Endothelial cell (in vitro differentiated cells): ENCODE measurements at places on chromosomes 4 and X.

GRCh38 chr4:145546175-145546915 is 64.7 kb downstream of the SMAD1 start:
- H3K4me1 ChIP-seq = peaks cover 41% of the 10 kb centered on the region
- no peaks in the 10 kb centered on the region for H3K27me3 ChIP-seq
- DNase-seq = no peak
- peak overlapping the region; percentile 99 for H3K27ac ChIP-seq
- peaks cover 21% of the 10 kb centered on the region for H3K36me3 ChIP-seq
- H3K4me3 ChIP-seq = peak overlapping the region; percentile 60

DNA sequence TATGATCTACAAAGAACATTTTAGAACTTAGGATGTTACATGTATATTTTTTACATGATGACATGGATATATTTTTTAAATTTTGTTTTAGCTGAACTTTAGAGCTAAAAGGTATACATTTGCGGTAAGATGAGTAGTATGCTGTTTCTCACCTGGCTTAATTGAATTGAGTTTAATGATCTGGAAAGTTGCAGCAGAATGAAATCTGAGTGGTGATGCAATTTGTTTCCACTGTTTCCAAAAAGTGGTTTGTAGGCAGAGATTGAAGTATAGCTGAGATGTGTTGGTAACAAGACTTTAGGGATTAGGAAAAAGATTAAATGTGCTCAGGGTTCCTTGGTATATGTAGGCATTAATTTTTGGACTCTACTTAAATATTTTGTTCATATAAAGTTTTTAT is 68.1 kb downstream of the HPF1 start:
- H3K36me3 ChIP-seq = peaks cover 10% of the 10 kb centered on the region
- H3K27me3 ChIP-seq = no peaks in the 10 kb centered on the region
- H3K4me3 ChIP-seq = no peak overlapping the region
- no peak overlapping the region for H3K27ac ChIP-seq

- H3K36me3 ChIP-seq = peaks cover 2% of the 10 kb centered on the region
- no peak overlapping the region for H3K27ac ChIP-seq
- H3K27me3 ChIP-seq = no peaks in the 10 kb centered on the region
- DNase-seq = no peak
Measured at GRCh38 chrX:74246524-74246923, 57.5 kb upstream of the ZCCHC13 start.

DNA sequence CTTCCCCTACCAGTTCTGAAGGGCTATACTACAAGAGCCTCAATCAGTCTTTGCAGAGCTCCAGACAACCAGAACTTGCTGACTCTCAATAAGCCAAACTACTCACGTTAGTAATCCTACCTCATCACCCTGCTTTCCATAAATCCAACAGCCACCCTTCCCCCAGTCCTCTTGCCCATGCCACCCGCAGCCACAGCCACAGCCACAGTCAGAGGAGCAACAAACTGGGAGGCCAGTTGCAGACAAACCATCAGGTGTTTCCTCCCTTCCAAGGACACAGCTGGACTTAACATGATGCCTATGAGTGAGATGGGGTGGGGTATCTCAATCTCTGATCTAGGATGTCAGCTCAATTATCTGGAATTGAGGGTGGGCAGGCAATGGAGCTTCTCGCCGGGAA is 1.0 kb downstream of the GABRA3 start:
- no peak overlapping the region for H3K4me3 ChIP-seq
- H3K27ac ChIP-seq = no peak overlapping the region
- no peaks in the 10 kb centered on the region for H3K27me3 ChIP-seq
